ENCODE measurements at places on chromosomes 3 and 15.

DNA sequence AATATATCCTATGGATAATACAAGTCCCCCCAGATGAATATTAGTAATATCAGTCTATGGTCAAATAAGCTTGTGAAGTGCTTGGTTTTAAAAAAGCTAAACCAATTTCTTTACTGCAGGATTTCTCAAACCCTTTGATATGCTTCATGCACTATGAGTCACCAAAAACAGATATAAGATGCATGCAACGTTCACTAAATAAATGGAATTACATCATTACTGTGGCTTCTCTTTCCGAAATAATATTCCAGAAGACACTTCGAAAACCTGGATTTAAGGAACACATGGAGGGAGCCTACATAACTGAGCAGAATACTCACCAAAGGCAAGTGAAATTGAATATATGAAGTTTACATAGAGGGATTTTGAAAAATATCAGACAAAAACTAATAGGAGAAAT, 126.3 kb upstream of the ABI3BP start:
- no peak for DNase-seq

DNA sequence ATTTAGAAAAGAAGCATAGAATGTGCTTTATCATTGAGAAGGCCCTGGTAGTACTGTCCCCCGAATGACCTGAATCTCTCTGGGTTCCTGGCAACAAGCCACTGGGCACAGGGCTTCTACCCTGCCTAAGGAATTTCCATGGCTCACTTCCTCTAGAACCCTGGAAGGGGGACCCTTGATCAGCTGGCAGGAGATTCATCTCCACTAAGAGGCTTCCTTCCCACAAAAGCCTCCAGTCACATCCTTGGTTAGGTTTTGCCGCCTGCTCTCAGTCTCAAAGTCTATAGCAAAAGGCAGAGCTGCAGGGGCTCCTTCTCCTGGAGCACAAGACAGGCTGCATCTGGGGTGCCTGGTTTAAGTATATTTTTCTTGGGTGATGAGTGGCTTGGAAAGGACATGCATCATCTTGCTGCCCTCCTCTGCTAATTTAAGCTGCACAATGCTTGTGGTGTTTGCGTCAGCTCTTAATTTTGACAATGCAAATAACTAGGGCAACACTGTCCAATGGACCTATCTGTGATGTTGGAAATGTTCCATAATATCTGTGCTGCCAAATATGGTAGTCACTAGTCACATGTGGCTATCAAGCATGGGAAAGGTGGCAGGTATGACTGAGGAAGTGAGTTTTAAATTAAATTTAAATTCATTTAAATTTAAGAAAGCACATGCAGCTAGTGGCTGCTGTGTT, 33.4 kb upstream of the RARRES1 start:
- no peak for DNase-seq

DNA sequence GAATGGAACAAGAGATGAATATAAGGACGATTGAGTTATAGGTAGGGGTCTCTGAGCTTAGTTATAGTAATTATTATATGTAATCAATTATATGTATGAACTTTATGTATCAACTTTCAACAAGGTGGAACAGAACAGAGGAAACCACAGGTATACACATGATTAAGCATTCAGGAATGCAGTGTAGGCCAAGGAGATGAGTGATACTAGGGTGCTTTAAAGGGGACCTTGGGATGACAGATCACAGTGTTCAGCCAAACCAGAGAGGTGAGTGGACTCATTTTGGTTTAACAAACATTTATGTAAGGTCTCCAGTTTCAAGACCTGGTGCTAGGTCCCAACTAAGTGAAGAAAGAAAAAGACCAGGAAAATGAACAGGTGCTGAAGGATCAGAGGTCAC, 895.5 kb downstream of the ROBO2 start:
- no peak for DNase-seq

DNA sequence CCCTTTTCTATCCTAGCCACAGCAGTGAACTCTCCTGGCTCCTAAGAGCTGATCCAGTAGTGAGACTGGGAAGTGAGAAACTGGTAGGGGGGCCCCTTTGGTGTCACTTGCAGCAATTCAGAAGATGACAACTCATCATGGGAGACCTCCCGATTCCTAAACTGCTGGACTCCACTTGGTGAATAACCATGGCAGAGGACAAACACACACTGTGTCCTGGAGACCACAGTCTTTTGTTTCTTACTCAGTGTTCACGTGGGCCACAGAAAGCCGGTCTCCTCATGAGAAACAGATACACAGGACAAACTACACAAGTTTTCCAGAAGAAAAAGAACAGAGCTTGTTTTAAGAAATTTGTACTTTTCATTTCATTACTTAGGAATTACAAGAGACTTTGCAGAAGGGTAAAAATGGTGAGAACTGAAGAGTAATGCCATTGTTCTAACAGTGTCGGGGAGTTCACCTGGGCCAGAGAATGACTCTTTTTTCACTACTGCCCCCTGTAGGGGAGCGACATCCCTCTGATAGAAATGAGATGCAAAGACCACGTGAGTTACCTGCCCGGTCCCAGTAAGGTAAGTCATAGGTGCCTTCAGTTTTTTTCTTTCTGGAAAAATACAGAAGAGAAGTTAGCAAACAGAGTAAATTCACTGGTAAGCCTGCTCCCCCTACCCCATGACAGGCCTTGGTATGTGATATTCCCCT, 38.1 kb downstream of the ST3GAL6 start:
- DNase-seq, result no peak

DNA sequence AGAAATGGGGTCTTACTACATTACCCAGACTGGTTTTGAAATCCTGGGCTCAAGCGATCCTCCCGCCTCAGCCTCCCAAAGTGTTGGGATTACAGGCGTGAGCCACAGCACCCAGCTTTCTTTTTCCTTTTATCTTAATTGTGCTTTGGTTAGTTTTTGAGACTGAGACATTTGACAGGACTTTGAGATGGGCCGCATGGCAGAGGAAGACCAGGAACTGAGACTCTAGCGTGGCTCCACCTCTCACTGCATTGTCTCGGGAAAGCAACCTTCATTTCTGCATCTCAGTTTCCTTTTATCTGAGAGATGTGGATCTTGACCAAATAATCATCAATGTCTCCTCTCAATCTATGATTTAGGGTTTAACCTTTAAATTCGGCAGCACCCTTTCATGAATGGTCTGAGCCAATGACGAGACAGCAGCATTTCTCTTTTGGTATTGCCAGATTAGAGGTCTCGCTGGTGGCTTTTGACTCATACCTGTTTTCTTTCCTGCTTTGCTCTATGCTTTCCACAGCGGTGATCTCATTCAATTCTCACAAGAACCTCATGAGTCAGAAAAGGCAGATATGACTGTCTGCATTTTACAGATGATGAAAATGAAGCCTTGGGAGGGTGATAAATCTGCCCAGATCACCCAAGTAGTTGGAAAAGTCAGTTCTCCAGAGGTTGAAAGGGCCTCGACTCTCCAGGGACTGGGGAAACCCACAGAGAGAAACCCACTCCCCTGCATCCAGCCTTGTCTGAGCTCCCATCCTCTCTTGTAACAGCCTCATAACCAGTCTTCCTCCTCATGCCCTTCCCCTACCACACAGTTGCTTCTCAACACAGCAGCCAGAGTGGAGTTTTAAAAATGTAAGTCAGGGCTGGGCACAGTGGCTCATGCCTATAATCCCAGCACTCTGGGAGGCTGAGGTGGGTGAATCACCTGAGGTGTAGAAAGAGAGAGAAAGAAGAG, 84.8 kb upstream of the FOXB1 start:
- DNase-seq, result no peak

DNA sequence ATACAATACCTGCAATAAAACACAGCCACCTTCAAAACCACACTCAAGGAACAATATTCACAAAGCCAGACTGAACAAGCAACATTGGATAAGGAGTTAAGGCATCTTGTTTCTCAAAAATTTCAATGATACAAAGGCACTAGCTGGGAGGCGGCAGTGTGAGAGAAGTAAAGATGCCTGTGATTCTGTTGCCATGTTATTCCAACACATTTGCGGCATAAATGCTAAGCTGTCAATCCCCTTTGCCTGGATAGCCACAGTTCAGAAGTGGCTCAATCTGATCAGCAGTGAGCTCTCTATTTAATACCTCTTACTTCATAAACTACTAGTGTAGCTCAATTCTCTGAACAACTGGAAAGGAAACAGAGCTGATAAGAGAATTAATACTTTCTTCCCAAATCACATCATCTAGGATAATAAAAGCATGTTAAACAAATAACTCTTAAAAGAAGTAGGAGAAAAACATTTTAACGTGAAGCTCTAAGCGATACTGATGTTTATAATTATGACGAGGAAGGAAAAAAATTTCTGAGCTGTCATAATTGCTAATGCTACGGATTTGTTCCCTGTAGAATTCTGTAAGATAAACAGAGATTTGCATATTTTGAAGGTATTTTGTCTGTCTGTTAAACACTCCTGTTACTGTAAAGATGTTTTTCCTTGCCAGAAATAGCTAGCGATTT, 358.4 kb downstream of the FOXP1 start:
- no peak for DNase-seq

GRCh38 chr3:38345879-38346586, 552 bp upstream of the XYLB start:
- no peak for DNase-seq

- DNase-seq, result no peak
These were observed 50.0 kb downstream of the SMAD6 start for GRCh38 chr15:66752078-66752477.

DNA sequence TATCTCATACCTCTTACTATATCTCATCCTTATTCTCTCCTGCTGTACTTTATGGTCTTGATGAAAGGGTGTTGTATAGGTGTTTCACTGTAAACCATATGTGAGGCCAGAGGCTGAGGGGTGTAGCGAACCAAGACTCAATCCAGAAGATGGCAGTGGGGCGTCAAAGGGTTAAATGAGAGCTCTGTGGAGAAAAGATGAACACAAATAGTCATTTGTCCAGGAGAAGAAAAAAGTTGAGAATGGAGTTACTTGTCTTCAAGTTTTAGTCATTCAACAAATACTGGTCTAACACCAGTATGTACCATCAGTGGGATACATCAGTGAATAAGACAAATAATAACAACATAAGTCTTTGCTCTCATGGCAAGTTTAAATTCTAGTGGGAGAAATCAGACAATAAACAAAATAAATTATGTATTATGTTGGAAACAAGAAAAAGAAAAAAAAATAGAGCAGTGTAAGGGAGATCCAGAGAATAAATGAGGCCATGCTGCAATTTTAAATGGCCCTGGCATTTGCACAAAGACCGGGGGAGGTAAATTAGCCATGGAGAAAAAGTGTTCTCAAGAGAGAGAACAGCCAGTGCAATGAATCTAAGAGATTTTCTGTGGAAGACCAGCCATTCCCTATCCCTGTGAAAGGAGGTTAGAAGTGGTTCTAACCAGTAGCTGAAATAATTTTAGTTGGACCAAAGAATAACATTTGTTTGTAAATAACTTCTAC, 77.0 kb upstream of the UMPS start:
- no peak for DNase-seq

DNA sequence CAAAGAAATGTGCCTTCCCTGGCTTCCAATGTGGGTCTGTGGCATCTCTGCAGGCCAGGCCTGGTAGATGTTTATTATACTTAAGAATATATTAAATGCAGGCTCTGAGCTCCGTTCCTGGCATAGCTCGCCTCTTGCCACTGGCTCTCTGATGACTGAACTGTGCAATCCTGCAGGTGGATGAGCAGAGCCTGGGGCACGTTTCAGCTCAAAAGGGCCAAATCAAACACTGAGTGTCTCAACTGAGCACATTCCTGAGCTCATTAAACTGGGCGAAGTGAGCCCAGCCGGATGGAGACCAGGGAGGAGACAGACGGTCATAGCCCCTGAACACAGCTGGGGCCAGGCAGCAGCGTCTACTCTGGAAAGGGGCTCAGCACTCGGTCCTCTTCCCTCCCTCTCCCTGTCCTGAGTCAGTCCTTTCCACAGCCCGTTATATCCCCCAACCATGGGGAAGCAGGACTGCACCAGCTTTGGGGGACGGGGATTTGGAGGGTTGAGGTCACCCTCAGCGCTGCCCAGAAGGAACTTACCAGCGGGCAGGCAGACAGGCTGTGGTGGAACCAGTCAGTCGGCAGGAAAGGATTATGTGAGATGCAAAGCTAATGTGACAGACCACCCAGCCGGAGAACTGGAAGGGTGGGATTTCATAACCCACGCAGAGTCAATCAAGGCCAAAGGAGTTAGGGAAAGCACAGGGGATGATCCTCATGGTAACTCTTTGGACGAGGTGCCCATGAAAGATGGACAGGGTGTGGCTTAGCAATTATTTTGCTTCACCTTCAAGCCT, 77.4 kb upstream of the ANKRD34C start:
- no peak for DNase-seq

GRCh38 chr3:16355828-16356227, 90.8 kb downstream of the OXNAD1 start:
- DNase-seq, result no peak

DNA sequence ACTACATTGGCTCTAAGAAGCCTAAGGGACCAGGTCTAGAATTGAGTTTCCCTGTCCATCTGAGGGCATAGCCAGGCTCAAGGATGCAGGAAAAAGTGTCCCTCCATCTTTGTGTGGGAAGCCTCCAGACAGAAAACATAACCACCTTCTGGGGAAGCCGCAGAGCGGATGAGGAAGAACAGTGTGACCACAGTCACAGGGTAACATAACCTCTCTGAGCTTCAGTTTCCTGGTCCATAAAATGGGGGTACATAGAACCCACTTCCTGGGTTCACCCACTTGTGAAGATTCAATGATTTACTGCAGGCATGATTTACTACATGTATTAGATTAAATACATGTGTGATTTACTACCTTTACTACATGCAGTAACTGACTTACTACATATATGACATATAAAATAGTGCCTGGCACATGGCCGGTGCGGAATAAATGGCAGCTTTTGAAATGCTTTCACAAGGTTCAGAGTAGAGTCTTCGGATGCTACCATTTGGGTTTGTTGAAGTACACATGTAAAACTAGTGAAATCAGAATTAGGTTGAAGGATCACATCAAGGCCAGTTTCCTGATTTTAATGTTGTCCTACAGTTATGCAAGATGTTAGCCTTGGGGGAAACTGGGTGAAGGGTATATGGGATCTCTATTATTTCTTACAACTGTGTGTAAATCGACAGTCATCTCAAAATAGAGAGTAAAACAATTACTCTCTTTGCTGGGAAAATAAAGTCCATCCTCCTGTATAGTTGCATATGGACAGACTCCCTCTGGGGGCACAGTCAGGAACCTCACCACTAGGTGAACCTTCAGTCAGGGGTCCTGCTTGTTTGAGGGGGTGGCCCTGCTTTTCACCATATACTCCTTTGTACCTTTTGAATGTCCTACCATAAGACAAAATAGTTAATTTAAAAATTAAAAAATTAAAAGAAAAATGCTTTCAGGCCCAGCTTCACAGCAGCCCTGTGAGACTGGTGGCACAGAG, 86.0 kb downstream of the SEMA5B start:
- DNase-seq, result no peak

- DNase-seq, result no peak
These were observed 192.8 kb downstream of the ARPP21 start for GRCh38 chr3:35832140-35832571.

Measured in CD4-positive, alpha-beta T cell treated with Interferon gamma for 1 hour (primary cell).